ENCODE measurements at places on chromosomes 13 and 19. TPM values are rescaled to one million over a fixed set of nuclear protein-coding genes. Genes with fewer than 3 reads are reported as not detected.

- no peak for DNase-seq
Measured at GRCh38 chr13:49833402-49833801, 40.9 kb upstream of the KPNA3 start.

GRCh38 chr19:36420961-36421748 lies 2.7 kb upstream of the ZFP82 start:
- DNase-seq, result no peak

Gene UNC13A
- 0.60 TPM for total RNA-seq

DNA sequence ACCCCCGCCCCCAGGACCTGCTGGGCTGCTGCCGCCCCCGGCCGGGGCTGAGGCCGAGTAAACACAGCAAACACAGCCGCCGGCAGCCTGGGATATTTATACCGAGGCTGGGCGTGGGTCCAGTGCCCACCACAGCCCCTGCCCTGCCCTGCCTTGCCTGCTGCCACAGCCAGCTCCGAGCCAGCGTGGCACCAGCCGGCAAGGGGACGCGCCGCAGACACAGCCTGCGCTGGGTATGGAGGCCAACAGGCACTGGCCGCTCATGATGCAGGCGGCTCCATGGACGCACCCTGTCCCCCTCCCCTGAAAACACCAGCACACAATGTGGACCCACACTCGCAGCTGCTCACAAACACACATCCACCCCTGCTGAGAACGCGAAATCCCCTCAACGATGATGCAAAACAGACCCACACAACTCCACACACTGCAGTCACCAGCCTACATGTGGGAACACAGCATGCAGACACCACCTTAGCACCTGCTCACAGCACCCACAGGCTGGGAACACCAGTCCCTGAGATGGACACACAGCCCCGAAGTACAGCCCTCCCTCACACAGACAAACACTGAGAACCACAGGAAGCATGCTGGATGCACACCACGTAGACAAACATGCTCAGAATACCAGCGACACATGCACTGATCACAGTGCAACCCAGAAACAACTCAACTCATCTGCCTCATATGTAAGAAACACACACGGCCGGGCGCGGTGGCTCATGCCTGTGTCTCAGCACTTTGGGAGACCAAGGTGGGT lies 16.2 kb downstream of the CCDC97 start:
- no peak for DNase-seq

DNA sequence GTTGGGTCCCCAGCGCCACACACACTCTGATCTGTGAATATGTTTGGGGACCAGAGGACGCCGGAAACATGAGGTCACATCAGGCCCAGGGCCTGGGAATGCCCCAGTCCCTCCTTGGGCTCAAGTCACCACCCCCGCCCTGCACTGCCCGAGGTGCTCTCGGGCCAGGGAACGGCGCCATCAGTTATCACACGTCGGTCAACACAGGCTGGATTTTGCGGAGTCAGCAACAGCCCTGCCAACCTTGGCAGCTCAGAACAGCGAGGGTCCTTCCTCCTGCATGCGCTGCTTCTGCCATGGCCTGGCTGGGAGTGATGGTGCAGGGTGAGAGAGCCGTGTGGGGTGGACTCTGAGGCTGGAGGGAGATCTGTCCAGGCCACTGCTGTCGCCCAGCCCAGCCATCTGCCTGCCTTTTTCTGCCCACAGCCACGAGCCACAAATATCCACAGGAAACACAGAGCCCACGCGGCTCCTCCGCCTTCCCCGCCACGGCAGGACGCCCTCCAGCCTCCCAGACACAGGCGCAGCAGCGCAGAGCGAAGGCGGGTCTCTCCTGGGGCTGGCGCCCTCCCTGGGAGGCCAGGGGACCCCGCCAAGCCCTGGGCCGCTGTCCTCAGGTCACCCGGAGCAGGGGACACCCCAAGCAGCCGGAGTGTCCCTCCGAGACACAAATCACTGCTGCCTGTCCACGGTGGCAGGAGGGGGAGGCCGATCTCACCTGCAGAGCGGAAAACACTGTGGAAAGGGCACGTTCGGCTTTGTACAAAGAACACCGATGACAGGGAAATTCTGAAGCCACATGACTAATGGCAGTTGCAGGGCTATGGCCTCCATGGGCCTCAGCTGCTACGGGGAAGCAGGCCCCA lies 31.6 kb upstream of the CACTIN start:
- no peak for DNase-seq

- no peak for DNase-seq
Measured at GRCh38 chr19:19259741-19260140, 13.4 kb downstream of the TM6SF2 start.

DNA sequence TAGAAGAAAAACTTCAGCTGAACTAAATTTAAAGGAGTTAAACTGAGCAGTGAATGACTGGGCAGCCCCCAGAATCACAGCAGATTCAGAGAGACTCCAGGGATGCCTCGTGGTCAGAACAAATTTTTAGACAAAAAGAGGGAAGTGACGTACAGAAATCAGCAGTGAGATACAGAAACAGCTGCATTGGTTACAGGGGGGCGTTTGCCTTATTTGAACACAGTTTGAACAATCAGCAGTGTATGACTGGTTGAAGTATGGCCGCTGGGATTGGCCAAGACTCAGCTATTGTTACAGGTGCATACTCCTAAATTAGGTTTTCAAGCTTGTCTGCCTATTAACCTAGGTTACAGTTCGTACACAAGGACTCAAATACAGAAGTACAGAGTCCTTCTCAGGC lies 2.2 kb upstream of the SPRYD7 start:
- DNase-seq, result no peak

Gene WDR87
- total RNA-seq, result not detected

DNA sequence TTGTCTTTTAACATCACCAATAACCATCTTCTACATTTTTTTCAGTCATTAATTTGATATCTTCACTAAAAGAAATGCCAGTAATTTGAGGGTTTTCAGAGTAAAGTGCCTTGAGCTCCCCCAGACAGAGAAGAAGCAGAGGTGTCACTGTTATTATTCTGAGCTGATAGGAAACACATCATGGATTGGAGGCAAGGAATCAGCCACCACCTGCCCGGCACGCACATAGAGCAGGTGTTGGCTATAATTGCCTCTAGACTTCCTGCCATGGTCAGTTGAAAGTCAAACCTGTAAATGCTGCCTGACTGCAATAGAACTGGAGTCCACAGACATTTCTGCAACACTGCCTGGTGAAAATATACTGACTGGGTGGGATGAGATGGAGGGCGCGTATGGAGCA lies 776.6 kb downstream of the UQCRFS1 start:
- DNase-seq, result no peak

DNA sequence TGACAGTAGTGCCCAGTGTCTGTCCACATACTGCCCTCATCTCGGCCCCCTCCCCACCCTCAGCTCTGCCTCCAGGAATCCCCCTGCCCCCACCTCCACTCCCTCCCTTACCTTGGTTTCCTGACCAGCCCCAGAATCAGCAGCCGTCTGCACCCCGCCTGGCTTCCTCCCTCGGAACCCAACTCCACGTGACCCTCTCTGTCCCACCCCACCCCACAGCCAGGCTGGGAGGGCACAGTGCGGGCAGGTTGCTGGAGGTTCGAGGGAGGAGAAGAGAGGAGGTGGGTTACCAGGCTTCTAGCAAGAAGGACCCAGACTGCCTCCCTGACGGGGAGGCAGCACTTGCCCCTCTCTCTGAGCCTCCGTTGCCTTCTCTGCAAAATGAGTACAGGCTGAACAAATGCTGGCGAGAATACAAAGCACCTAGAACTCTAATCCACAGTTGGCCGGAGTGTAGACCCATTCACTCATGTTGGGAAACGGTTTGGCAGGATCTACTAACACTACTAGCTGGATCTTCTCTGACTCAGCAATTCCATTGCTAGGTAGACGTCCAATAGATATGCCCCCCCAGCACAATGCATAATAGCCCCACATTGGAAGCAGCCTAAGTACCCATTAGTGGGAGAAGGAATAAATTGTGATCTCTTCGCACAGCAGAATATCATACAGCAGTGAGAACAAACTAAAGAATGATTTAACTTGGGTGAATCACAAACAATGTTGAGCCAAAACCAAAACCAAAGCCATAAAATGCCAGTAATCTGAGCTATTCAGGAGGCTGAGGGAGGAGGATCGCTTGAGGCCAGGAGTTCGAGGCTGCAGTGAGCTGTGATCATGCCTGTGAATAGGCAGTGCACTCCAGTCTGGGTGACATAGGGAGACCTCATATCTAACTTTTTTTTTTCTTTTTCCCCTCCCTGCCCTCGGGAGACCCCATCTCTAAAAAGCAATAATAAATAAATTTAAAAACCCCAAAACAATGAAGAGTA lies at the start of gene RASAL3:
Gene RASAL3, minus strand, starts transcription at position 151 of the 992 bp plus-strand sequence. CDS start 186 bp downstream, outside the sequence.
- DNase-seq, result no peak

- DNase-seq, result no peak
Measured at GRCh38 chr13:94268661-94269060, 210.8 kb downstream of the DCT start.

- no peak for DNase-seq
Measured at GRCh38 chr19:33797802-33798671, 1.4 kb downstream of the KCTD15 start.

DNA sequence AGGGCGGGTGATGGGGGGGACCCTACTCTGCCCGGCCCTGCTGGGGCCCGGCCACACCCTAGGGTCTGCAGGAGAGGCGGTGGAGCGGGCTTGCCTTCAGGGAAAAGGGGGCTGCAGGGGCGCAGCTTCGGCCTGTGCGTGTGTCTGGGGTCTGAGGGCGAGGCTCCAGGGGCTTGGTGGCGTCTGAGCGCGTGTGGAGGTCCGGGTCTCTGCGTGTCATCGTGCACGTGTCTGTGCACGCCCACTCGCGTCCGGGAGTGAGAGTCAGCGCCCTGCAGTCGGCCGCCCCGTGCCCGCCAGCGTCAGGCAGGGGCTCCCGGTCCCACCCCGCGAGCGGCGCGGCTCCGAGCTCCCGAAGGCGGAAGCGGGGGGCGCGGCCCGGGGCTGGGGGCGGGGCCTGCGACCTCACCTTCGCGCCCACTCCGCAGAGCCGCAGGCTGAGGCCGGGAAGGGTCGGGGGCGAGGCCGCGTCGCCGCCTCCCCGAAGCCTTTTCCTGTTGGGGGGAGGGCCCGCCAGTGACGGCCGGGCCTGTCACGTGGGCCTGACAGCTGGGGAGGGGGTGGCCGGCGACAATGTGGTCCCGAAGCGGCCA lies at the start of gene ARHGAP45:
Gene ARHGAP45, plus strand, starts transcription at position 420 of the 593 bp plus-strand sequence. CDS start 239 bp downstream, outside the sequence.
- no peak for DNase-seq

DNA sequence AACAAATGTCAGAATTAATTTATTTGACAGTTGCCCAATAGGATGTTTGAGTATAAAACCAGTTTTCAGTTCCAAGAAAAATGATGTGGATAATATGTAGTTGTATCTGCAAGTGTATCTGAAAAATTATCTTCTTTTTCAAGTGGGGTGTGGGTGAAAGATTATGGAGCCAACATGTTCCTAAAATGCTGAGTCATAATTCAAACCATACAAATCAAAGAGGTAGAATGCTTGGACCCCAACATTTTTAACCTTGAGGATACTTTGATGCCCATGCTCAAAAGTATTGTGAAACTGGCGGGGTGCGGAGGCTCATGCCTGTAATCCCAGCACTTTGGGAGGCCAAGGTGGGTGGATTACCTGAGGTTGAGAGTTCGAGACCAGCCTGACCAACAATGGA lies 54.0 kb upstream of the ZNF724 start:
- DNase-seq, result no peak

DNA sequence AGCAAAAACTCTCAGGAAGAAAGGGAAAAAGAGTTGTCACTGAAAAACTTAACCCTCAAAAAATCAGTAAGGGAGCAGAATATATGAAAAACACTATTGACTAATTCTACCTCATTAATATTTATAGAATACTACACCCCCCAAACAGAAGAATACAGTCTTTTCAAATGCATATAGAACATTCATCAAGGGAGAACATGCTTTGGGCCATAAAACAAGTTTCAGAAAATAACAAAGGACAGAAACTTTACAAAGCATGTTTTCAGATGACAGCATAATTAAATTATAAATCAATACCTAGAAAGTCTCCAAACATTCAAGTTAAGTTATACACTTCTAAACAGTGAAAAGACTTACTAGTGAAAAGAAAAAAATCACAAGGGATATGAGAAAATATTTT lies 30.5 kb downstream of the SOHLH2 start:
- no peak for DNase-seq

Gene PSG2
- total RNA-seq, result not detected

DNA sequence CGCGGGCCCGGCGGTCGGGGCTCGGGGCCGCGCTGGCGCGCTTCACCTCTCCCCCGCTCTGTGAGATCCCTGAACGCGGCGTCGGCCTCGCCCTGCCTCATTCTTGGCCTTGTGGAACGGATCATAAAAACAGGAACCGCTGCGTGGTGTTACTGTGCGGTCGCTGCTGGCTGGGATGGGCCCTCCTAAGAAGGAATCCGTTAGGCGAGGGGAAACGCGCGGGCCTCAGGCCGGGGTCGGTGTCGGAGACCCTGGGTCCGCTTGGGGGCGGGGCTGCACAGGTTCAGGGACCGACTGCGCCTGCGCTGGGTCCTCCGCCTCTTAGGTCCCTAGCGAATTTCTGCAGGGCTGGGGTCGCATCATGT lies 381 bp downstream of the CKAP2 start:
- peak; percentile 90 for DNase-seq

DNA sequence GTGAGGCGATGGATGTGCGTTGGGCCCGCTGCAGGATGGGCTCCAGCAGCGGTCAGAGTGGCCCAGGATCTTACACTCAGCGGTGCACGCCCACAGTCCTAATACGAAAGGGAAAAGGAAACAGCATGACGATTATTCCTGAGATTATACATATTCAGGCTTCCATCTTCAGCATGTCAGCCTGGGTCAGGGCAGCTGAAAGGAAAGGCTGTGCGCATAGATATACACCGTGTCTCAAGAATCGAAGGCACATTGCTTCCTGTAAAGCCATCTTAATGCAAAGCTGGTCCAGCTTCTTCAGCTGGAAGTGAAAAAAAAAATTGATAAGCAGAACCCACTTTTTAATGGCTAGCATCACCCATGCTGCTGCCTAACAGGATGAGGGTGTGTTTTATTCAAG lies 3.6 kb downstream of the PCDH8 start:
- DNase-seq, result no peak

DNA sequence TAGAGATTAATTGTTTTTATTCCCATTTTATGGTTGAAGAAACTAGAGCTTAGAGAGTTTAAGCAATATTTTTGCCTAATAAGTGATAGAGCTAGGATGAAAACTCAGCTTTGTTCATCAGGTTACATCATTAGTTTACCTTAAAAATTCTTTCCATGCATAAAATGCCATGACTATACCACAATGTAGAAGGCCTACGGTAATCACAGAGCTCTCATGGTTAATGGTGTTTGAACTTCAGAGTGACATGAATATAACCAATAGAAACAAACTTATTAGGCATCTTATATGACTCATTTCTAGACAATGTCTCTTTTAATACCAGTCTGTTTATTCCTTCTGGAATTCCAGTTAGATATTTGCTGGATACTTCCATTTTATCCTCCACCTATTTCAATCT lies 78.5 kb downstream of the FGF9 start:
- DNase-seq, result no peak

All from posterior vena cava (tissue), 2 donors.